ENCODE measurements at places on chromosomes 3 and 15.

GRCh38 chr3:9316881-9317361, 45.9 kb upstream of the THUMPD3 start:
- no peak for DNase-seq

DNA sequence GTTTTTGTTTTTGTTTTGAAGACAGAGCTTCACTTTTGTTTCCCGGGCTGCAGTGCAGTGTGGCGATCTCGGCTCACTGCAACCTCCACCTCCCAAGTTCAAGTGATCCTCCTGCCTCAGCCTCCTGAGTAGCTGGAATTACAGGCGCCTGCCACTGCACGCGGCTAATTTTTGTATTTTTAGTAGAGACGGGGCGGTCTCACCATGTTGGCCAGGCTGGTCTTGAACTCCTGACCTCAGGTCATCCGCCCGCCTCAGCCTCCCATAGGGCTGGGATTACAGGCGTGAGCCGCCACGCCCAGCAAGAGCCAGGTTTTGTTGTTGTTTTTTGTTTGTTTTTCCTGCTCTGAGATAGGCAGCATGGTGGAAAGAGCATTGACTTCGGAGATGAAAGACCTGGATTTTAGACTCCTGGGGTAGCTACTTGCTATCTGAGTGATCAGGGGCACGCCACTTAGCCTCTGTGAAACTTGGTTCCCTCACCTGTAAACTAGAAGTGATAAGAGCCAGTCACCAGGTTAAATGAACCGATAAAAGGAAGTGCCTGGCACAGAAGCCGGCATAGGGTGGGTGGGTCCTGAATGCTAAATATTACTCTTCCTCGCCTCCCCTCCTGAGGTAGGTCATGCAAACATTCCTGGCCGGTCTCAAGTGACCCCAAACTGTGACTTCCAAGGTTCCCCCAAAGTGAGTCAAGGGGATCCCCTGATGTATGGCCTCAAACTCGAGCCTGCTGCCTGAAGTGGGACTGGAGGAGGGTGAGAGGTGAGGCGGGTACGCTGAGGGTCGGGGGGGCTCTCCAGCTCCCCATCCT, 62.9 kb upstream of the MCF2L2 start:
- DNase-seq: no peak

- DNase-seq: no peak
These were observed 7.2 kb downstream of the HERC1 start for GRCh38 chr15:63826528-63826927.

DNA sequence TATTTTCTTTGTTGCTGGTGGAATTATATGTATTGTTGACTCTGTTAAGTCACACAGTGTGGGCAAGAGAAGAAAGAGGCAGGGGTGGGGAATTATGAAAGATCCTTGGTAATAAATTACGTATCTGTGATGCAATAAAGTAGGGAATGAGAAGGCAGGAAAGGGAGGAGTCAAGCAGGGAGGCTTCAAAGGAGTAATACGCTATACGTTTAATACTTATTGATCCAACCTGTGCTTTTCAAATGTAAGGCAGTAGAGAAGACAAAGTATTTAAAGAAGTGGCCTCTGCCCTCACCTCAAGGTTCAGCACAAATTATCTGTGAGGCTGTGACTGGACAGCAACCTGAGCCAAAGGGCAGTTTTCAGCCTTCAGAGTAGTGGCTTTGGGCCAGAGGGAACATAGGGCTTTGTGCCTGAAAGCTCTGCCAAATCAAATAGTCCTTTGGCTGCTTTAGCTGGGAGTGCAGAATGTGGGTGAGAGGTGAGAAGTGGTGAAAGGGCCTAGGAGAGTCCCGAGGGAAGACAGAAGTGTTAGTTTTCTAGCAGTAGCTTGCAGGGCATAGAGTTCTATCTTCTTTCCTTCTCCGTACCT, 1.2 kb upstream of the PLIN1 start:
- no peak for DNase-seq

- no peak for DNase-seq
These were observed 83.4 kb upstream of the STT3B start for GRCh38 chr3:31449318-31449717.

DNA sequence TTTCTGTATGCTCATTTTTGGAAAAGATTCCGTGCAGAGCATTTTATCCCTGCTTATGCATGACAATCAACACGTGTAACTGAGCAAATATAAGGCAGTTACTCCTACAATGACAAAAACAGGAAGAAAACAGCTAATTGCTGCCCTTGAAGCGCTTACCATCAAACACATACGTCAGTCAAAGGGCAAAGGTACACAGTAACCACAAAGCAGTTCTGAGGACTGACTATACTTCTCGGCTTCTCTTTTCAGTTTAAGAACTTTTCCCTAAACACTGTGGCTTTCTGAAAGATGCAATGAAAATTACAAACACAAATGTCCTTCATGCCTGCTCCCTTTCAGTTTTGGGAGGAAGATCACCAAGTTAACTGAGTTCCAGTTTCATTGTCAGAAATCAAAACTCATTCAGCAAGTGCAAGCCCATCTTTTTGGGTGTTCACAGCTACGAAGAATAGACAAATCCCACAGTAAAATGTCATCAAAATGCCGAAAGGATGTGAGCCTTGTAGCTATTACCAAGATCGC, 602.8 kb downstream of the FOXP1 start:
- no peak for DNase-seq

GRCh38 chr3:117404141-117404540, 694.6 kb downstream of the TUSC7 start:
- no peak for DNase-seq

GRCh38 chr3:125271127-125271526, 58.6 kb upstream of the SLC12A8 start:
- DNase-seq: no peak

DNA sequence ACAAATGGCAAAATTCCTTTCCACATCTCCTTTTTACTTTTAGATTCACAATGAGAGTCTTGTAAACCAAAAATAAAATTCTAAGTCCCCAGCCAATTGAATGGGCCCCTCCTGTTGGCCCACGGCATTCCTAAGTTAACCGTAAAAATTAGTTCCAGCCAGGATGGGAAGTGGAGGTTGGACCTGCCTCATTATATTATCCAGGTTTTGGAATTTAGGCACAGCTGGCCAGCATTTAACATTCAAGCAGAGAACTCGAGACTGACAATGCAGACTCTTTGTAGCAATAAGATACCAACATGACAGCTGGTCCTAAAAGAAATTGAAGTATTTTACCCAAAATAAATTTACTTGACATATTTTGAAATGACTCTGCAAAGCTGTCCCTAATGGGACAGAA, 321.0 kb upstream of the NAALADL2 start:
- DNase-seq: no peak

All from stimulated activated CD4-positive, alpha-beta T cell treated with anti-CD3 and anti-CD28 coated beads, TNF-alpha, amount 100 ng/mL, for 48 hours (primary cell).